Stimulated activated CD8-positive, alpha-beta memory T cell treated with anti-CD3 and anti-CD28 coated beads, Interleukin-7, amount 100 ng/mL, for 1 hour (primary cell): ENCODE measurements at places on chromosomes 2 and 18.

DNA sequence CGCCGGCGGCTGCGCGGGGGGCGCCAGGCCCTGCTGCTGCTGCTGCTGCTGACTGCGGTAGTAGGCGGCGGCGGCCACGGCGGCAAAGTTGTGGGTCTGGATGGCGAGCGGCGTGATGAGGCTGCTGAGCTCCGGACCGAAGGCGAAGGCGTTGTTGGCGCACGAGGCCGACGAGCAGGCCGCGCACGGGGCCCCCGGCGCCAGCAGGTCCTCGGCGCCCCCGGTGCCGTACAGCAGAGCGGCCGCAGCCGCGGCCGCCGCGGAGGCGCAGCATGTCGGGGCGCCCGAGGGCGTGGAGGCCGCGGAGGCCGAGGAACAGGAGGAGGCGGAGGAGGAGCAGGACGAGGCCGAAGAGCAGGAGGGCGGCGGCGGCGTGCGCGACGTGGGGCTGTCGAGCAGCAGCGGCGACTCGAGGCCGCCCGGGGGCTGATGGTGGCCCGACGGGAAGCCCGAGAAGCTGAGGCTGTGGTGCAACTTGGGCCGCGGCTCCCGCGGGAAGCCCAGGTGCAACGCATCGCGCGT is 1.8 kb downstream of the ZFP36L2 start:
- no peak for DNase-seq

- peak; percentile 73 for DNase-seq
These were observed 17.3 kb upstream of the ANXA4 start for GRCh38 chr2:69724540-69725159.

- no peak for DNase-seq
These were observed 46.7 kb downstream of the DAPL1 start for GRCh38 chr2:158841850-158842249.

- DNase-seq = no peak
These were observed 230.8 kb upstream of the LINC00305 start for GRCh38 chr18:64379662-64380061.

- no peak for DNase-seq
These were observed 713.9 kb downstream of the CPS1 start for GRCh38 chr2:211270257-211270656.

- no peak for DNase-seq
These were observed 141.9 kb downstream of the HAUS1 start for GRCh38 chr18:46246101-46246500.
